ENCODE measurements at places on chromosomes 12 and 14. TPM values are rescaled to one million over a fixed set of nuclear protein-coding genes. Genes with fewer than 3 reads are reported as not detected.

Gene NPAS3
- total RNA-seq = 0.48 TPM

DNA sequence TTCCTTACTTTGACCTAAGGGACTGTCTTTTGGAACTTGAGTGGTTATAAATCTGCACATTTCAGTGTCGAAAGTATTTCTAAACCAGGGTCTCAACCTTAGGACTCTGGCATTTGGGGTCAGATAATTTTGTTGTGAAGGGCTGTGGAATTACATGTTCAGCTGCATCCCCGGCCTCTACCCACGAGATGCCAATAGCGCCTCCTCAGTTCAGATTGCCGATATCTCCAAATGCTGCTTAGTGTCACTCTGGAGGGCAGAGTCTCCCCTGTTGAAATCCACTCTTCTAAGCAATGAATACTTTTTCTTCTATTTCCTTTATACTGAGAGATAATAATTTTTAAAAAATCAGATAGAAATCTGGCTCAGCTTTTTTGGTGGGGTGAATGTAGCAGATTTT is 379.4 kb upstream of the RGS6 start:
- no peak for DNase-seq

- no peak for DNase-seq
Observed at GRCh38 chr12:83954956-83955601, 957.5 kb downstream of the SLC6A15 start.

Gene PTPN11
- 45.4 TPM for total RNA-seq

GRCh38 chr12:78386871-78387270 is 477.7 kb upstream of the SYT1 start:
- DNase-seq = no peak

Gene LARP4
- 14.3 TPM for total RNA-seq

Gene DAO
- total RNA-seq = not detected

Measured in RPMI7951 (cell line).